Stimulated activated naive CD4-positive, alpha-beta T cell (primary cell): ENCODE measurements at places on chromosomes 4 and X.

GRCh38 chrX:71131510-71131909, 13.1 kb downstream of the MED12 start:
- DNase-seq: no peak

DNA sequence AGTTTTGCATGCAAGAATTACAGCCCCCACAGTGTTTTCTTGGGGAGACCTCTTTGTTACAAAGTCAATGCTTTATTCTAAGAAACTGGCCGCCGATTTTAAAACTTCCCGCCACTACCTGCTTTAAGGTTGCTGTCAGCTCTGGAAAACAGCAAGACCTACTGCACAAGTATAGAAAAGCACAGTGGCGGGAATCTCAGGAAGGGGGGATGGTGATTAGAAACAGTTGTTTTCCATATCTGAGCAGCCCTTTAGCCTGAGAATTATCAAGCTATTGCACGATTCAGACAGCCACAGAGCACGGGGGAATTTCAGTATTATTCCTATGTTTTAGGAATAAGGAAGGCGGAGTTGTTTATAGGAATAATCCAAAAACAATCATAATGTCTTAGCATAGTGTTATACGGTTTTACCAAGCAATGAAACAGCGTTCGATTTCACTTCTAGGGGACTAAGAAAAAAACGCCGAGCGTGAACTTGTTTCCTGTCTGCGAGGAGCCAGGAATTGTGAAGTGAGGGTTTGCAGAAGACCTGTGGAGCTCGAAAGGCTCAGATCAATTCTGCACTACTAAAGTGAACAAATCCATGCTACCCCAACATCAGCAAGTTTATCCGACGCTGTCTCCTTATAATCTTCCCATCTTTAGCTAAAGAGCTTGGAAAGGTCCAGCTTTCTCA, 81.3 kb downstream of the HMGN5 start:
- no peak for DNase-seq

GRCh38 chr4:90074322-90074886, 52.8 kb upstream of the CCSER1 start:
- DNase-seq: no peak

DNA sequence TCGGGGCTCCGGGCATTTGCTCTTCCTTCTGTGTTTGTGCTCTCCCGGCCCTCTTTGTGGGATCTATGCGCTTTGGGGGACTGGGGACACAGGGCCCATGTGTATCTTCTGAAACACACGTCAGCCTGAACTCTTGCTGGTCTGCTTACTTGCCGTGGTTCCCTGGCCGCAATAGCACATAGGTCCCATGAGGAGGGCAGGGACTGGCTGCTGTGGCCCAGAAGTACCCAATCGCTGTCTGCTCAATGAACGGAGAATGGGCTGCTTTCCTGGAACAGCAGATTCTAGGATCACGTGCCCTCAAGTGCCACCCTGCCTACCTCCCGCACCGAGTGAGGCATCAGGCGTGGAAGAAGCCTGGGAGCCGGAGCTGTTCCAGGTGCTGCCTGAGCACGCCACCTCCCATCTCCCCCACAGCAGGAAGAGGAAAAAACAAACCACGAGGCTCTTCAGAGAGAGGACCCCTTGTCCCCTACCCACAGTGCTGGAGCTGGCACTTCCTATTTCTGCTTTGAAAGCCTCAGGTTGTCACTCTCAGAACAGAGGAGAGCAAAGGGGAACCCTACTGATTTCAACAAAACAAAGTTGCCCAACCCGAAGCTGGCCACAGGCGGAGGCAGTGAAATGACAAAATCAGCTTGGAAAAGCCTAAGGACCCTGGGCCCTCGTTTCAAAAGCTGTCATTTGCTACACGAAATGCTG, 3.8 kb downstream of the G6PD start:
- no peak for DNase-seq

DNA sequence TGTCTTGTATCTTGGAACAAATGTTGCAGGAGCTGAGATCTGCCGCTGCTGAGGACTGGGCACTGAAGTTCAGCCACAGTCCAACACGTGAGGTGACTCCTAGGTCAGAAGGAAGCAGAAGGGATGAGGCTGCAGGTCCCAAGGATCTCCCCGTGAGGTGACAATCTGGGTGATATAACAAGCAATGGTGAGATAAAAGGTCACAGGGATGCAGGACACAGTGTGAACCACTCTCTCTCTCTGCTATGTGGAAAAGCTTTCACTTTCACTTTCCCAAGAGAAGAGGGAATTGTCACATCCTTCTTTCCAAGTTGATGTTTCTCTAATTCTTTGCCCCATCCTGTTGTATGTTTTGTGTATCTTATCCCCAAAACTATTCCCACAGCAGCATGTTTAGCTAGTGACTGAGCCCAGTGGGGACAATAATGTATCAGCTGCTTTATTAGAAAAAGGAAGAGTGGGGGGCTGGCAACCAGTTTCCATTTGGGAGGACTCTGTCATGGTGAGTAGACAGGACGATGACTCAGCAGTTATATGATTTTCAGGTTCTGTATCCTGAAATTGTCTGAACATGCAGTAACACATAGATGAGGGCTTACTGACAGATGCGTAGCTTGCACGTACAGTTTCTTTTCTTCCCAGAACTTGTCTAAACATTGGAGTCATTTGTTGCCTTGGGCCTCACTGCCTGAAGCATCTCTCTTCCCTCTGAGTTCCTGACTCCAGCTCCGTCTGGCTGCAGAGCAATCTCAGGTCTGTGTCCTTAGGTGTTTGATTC, 1415.8 kb upstream of the TENM3 start:
- no peak for DNase-seq

DNA sequence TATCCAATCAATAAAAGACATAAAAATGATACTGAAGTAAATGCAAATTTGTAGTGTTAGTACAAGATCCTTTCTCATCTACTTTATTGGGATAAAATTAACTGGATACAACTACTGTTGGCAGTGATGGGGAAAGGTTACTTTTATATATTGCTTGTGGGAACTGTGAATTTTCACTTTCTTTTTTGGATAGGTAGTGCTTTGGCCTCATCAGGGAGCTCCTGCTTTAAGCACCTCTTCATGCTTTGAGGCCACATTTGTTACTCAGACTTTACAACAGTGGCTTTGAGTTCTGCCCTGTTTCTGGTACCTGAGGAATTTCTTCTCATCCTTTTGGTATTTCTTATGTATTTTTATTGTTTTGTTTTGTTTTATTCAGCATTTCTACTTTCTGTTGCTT, 316.8 kb upstream of the ZCCHC13 start:
- no peak for DNase-seq

DNA sequence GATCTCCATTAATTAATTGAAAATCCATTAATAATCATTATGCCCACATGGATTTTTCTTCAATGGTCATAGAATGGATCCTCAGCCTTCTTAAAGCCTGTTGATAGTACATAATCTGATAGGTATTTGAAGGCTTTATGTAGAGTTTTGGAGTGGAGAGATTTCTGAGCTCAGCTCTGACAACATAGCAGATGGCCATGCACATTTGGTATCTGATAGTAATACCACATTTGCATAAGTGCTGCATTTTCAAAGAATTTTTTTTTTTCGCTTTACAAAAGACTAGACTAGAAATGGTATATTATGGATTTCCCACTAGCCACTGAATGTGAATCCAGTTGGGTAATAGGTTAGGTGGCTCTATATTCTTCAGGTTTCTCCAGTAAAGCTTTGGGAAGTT, 440.6 kb downstream of the FGF13 start:
- no peak for DNase-seq

DNA sequence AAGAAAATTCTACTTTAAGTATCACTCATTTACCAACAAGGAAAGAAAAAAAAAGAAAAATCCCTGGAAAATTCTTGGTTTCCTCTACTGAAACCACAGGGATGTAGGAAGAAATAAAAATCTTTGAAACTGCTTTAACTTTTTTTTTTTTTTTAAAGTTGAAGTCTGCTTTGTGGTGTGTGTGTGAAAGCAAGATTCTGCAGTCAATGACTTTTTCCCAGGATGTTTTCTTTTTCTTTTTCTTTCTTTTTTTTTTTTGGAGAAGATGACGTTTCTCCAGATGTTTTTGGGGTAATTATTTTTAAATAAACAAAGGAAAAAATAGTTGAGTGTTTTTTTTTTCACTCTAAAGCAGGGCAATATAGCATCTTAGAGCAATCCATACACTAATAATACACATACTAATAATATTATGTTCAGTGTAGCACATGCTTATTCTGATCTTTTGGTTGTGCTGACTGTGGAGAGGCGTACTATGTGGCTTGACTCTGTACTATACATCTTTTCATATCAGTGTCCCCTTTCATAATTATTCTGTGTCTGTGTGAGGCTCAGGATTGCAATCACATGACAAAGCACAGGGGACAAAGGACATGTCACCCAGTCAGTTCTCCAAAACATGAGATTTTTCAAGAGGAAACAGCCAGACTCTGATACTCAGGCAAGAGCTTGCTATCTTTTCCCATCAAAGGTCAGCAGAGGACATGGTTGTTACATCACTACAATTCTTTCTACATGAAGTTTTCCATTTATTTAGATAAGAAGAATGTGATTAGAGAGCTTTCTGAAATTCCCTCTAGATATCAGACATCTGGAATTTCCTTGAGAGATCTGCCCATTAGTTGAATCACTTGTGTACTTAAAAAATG, 111.0 kb downstream of the PDE5A start:
- DNase-seq: no peak

- no peak for DNase-seq
Measured at GRCh38 chr4:8326206-8326605, 56.7 kb downstream of the HTRA3 start.

DNA sequence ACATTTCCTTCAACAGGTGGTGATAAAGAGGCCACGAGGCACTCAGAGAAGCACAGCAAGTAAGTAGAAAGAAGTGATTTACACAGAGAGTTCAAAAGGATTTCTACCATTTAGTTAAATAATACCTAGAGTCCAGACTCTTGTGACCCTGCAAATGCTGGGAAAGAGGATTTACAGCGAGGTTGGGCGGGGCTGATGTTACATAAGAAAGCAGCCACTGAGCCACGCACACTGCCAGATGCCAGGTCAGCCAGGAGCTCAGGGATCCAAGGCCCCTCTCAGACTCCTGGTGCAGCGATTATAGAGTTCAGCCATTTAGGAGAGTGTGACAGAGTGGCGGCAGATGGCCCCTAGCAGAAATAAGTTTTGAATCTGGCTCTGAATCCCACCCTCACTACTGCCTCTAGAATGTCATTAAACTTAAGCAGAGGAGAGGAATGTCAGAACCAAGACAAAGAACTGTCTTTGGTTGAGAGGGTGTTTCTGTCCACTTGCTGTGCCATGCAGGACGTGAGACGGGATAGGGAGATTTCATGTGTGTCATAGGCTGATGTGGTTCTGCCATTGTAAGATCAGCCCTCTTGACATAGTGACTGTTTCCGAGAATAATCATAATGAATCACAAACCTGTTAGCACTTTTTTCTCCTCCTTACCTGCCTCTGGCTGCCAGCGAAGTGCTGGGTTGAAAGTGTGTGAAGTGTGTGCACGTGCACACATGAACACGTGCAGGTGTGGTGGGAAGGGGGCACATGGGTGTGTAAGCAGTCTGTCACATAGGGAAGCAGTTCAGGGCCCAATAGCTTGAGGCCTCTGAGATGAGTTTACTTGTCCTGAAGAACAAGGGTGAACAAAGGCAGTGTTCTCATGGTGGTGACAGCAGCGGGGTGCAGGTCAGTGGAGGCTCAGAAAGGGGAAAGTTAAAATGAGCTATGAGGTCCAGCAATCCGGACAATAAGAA, 50.1 kb downstream of the MFAP3L start:
- no peak for DNase-seq

- DNase-seq: no peak
Measured at GRCh38 chr4:126223784-126224407, 909.1 kb downstream of the FAT4 start.

DNA sequence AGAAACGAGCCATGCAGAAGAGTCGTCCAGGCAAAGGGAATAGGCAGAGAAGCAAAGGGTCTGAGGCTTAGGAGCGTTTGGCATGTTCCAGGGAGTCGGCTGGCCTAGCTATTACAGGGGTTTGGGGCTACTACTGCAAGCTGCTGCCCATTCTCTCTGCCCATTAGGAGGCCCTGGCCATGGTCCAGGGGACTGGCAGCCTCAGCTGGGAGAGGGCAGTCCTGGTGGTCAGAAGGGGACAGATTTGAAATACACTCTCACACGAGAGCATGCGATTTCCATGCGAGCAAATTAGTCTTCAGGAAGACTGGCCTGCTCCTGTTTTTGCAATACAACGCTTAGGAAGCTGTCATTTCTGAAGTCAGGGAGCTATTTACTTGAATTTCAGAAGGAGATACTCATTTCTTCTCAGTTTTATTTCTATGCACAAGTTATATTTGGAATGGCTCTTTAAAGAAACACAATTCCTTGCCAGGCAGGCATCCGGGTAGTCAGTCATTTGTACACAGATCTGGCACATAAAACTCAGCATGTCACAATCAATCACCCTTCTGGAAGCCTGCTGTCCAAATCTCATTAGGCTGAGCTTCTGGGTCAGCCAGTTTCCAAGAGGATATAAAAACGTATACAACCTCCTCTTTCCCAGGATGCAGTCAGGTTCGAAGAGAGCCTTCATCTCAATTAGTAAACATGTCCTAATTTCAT, 27.0 kb downstream of the PROM1 start:
- DNase-seq: no peak

GRCh38 chr4:6205567-6205931, 5.2 kb upstream of the JAKMIP1 start:
- no peak for DNase-seq

GRCh38 chrX:112835019-112835418, 5.6 kb downstream of the AMOT start:
- DNase-seq: no peak

DNA sequence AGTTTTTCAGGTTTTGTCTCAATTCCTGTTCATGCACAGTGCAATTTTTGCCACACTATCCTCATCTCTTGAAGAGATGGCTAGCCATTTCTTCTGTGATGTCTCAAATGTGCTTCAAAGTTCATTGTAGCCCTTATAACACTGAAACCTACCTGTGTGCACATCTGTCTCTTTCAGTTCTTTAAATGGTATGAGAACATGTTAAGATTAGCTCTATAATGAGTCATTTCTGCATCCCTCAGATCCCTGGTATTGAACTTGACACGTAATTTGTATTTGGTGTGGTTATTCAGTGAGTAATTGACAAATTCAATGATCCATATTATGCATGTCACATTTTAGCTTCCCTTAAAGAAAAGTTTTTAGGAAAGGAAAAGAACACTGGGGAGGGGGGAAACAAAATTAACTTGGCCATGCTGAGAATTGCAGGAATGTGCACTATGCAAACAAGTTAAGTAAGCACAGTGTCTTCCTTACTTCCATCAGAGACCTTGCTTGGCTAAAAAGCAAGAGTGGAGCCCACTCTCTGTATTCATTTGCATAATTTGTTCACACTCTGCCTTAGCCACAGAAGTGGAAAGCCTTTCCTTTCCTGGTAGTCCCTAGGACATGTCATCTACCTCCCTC, 659.8 kb upstream of the MAGEB2 start:
- no peak for DNase-seq

GRCh38 chrX:10501611-10502010, 118.8 kb downstream of the MID1 start:
- DNase-seq: no peak

- no peak for DNase-seq
Measured at GRCh38 chr4:138021139-138021830, 220.9 kb downstream of the SLC7A11 start.

DNA sequence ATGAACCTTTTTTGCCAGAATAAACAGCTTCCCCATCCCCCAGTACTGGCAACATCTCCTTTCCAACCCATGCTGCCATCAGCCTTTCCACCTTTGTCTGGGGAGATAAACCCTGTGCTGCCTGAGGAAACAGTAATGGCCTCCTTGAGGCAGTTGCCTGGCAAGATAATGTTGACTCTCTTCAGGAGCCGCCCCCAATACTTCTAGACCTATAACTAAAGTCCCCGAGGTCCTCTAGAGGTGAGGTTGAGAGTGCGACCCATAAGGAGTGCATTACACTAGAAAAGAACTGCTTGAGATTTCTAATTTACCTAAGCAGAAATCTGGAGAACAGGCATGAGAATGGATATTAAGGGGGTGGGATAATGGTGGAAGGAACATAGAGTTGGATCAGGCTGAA, 963.2 kb upstream of the PCDH7 start:
- no peak for DNase-seq
